ENCODE measurements at places on chromosomes 2 and 18.
A peak's percentile ranks its signal among the peaks of the same experiment; 100 is the strongest.

DNA sequence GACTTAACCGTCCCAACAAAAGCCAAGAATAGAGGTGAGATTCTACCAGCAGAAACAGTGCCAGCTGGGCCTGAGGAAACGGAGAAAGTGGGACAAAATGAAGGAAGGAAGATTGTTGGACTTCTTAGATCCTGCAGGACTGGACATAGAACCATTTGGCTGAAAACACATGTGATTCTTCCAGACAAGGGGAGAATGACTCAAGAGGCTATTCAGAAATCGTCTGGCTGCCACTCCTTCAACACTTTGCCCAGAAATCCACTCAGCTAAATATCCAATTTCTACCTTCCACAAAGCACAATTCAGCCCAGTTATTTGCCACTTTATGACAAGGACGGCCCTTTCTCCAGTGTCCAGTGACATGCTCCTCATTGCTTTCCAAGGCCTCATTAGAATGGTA is 61.6 kb downstream of the SNORC start:
- DNase-seq: no peak

DNA sequence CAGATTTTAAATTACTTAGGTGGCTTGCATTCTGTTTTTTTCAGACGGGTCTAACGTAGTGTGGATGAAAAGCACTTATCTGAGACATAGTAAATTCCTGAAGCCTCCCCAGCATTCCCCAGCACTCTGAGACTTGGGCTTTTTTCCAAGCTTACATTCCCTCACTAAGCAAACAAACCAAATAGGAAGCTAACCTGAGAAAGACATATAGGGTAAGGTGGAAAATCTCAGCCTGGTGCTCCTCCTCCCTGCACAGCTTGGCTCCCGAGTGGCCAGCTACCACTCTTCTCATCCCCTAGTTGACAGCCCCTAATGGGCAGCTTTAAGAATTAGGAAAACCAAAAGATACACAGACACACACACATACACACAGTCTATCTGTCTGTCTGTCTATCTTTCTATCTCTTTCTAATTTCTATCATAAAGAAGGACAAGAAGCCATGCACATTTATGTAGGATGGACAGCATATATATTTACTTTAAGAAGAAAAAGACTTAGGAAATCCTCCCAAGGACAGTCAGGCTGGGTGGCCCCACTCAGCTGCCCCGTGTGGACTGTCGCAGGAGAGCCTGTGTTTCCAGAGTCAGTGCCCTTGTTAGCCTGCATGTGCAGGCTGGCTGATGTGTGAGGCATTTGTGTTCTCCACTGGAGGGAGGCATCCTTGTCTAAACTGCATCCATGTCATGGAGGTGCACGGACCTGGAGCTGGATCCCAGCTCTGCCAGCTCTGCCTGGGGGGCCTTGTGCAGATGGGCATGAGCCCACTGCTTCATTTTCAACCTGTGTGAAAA is 8.2 kb downstream of the CNNM3 start:
- DNase-seq: no peak

GRCh38 chr2:25642298-25642697 is 31.1 kb downstream of the DTNB start:
- DNase-seq: no peak

- no peak for DNase-seq
Observed at GRCh38 chr18:499776-500631, 497 bp downstream of the COLEC12 start.

GRCh38 chr2:201357221-201357620 is at the start of gene FLACC1:
Gene FLACC1, minus strand, starts transcription at chr2:201357345. Its CDS starts 5,941 bp downstream, at chr2:201351404.
- DNase-seq: no peak

- no peak for DNase-seq
Observed at GRCh38 chr2:230924470-230925341, at the start of gene GPR55. Gene GPR55, minus strand, starts transcription at chr2:230925242. Its CDS starts 14,280 bp downstream, at chr2:230910962.

DNA sequence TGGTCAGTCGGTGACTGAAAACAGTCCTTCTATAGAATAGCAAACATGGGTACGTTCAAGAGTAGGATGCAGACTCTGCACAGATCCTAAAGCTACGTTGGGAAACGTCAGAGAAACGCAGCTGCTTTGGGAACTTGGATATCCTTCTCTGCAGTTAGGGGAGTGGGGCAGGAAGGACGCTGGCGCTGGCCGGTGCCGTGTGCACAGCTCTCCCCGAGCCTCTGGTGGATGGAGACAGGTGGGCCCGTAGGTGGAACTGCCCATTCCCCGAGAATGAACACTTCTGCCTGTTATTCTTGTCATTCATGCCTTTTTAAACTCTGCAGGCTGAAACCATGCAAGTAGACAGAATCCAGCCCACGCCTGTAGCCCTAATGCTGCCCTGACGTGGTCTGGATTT is 91.7 kb upstream of the MBOAT2 start:
- no peak for DNase-seq

- DNase-seq: no peak
Observed at GRCh38 chr2:223055140-223055539, 3.1 kb downstream of the KCNE4 start.

- DNase-seq: no peak
Observed at GRCh38 chr2:232203166-232203891, 175.2 kb upstream of the ALPP start.

DNA sequence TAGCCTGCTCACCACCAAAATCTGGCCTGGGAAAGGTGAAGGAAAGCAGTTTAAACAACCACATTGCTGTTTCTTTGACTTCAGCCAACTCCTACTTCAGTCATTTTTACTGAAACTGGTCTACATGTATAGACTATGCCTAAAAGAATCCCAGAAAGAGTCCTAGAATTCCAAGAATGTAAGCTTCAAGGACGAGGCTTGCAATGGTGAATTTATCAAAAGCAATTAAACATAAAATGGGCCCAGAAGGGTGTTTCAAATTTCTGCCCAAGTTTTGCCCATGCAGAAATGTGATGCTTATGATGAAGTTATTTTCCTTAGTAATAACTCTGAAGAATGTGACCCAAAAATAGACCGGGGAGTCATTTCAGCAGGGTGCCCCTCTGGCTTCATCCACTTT is 16.6 kb downstream of the EN1 start:
- no peak for DNase-seq

- peak; percentile 62 for DNase-seq
Observed at GRCh38 chr2:233331536-233331935, 22.8 kb upstream of the DGKD start.

GRCh38 chr2:184402381-184402780 is 195.9 kb upstream of the ZNF804A start:
- DNase-seq: no peak

DNA sequence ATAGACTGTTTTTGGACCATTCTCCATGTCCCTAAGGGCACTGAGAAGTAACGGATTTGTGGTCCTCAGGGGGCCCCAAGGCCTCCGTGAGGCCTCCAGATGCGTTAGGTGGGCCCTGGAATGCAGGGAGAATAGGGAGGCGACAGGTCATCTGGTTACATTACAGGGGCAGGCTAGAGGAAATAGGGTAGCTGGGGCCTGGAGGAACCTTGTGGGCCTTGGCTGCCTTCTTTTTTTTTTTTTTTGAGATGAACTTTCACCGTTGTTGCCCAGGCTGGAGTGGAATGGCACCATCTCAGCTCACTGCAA is 28.9 kb downstream of the ZFP36L2 start:
- DNase-seq: no peak

DNA sequence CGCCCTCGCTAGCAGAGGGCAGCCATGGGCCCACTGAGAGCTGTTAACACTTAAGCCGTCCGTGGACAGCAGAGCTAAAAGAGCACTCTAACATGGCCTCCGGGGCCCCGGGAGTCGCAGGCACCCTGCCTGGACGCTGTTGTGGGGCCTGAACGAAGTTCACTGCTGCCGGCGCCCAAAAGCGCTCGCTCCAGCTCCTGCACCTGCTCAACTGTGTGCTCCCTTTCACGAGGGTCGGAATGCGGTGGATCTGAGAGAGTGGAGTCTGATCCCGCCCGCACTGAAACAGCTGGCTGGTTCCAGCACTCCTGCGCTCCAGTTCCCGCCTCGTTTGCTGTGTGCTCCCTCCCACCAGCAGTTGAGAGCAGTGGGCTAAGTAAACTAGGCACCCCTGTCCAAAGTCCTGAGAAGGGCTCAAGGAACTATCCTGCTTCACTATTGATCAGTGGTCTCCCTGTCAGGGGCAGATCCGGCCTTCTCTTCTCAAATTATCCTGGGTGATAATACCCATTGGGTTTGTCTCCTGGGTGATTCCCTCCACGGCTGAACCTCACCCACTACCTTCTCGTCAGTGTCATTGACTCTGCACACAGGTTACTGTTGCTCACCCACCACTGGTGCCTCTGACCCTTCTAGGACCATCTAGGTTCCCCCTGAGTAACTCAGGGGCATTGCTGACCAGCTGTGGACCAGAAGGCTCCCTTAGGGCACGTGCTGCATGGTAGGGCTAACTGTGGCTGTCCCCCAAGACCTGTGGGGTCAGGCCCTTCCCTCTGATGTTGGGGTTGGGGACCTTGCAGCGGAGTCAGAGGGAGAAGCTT is 23.5 kb downstream of the B3GNT7 start:
- no peak for DNase-seq

- no peak for DNase-seq
Observed at GRCh38 chr2:127422559-127423477, 4.6 kb downstream of the PROC start.

DNA sequence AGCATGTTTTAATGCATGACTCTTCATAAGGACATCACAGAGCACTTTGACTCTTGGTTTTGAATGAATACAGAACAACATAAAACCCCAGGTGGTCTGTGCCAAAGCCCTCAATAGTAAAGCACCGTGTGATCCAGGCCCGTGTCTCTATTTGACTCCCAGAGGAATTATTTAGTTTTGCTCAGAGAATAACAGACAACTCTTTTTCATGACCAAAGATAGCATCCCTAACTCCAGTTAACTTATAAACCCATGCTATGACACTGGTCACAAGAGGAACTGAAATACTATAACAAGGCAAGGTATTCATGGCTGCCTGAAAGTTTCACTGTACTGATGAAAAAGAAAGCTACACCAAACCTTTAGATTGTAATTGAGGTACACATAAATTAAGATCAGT is 128.4 kb downstream of the IKZF2 start:
- DNase-seq: no peak

- DNase-seq: no peak
Observed at GRCh38 chr18:26717123-26717719, 148.3 kb downstream of the AQP4 start.

GRCh38 chr2:190199530-190199929 is 120.1 kb downstream of the HIBCH start:
- no peak for DNase-seq

- no peak for DNase-seq
Observed at GRCh38 chr2:236852977-236853374, 232.7 kb upstream of the COPS8 start.

- DNase-seq: no peak
Observed at GRCh38 chr2:105682401-105682800, 62.3 kb upstream of the NCK2 start.

DNA sequence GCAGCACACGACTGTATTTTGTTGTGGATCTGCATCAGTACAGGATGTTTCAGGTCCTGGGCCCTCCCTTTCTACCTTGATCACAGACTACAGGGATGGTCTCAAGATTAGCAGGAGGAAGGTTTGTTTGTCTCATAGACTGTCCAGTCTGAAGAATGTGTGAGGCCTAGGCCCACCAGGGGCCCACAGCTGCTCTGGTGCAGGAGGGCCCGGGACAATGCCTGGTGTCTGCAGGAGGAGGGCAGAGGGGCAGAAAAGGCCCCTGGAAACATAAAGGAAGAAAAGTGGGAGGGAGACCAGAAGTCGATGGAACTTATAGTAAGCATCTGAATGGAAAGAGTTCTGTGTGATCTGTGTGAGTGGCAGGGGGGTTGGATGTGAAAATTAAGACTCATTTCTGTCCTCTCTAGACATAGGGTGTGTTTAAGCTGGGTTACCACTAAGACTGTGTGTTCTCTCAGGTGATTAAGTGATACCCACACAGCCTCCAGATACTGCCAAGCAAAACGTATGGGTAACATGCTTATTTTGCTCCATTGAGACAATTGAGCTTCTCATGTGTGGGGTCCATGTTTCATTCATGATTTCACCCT is 33.4 kb upstream of the LPIN2 start:
- DNase-seq: no peak

GRCh38 chr2:3051266-3051665 is 326.4 kb downstream of the EIPR1 start:
- DNase-seq: no peak

DNA sequence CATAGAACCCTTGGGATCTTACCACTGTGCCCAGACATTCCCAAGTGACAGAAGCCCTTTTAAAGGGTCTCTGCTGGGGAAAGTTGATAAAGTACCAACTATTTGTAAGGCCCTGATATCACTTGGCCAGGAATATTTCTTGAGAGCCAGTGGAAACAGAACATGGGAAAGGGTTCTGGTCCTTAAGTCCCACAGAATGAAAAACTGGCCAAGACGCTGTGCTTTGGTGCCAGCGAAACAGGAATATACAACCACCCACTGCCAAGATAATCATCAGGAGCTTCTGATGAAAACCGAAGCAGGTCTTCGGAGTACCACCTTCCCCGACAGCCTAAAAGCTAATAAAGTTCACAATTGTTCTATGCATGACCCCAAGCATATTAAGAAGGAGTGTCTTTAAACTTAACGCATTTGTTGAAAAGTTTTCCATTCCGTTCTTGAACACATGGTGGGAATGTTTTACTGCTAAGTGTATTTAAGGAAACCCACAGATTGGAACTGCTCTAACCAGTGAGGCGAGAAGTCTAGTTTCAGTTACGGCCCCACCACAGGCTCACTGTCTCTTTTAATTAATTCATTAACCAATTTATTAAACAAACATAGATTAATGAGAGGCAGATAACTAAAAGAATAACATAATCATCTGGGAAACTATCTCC is 152.6 kb downstream of the ANKRD44 start:
- DNase-seq: no peak

GRCh38 chr2:164903204-164903603 is 52.1 kb downstream of the SLC38A11 start:
- no peak for DNase-seq

- DNase-seq: no peak
Observed at GRCh38 chr2:167783261-167784083, 463.9 kb downstream of the STK39 start.

- DNase-seq: no peak
Observed at GRCh38 chr18:657311-658000, at the start of gene TYMS. Gene TYMS, plus strand, starts transcription at chr18:657653. Its CDS starts 90 bp downstream, at chr18:657743.

- no peak for DNase-seq
Observed at GRCh38 chr2:64493788-64494187, 30.3 kb upstream of the AFTPH start.

DNA sequence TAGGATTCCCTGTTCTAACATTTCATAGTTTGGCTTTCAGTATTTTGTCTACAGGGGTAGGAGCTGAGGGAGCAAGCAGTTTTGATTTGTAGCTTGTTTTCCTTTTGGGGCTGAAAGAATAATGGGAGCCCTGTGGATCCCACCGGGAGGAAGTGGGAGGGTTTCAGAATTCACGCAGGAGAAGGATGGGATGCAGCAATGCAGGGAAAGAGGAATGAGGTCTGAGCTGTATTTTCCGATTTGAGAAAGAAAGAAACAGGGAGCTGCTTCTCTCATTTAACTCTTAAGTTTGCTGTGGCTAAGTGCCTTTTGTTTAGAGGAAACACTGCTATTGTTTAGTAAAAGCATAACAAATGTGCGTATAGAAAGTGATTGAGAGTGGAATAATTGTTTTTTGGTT is 141.0 kb downstream of the ADCYAP1 start:
- DNase-seq: no peak

Measured in activated CD4-positive, alpha-beta T cell treated with anti-CD3 and anti-CD28 coated beads for 1 hour (primary cell).